ENCODE measurements at places on chromosomes 2 and 18. TPM values are rescaled to one million over a fixed set of nuclear protein-coding genes. Genes with fewer than 3 reads are reported as not detected.

Gene KCNIP3
- total RNA-seq = not detected

Gene SCN1A
- total RNA-seq = not detected

Gene L3MBTL4
- total RNA-seq = 0.20 TPM

Gene SCG2
- not detected for total RNA-seq

Gene FBXO15
- total RNA-seq = 0.60 TPM

Gene IGFBP2
- total RNA-seq = 1.2 TPM

Gene LIMS3
- 3.7 TPM for total RNA-seq

Gene DUSP11
- 30.7 TPM for total RNA-seq

Gene KIF1A
- total RNA-seq = 0.71 TPM

DNA sequence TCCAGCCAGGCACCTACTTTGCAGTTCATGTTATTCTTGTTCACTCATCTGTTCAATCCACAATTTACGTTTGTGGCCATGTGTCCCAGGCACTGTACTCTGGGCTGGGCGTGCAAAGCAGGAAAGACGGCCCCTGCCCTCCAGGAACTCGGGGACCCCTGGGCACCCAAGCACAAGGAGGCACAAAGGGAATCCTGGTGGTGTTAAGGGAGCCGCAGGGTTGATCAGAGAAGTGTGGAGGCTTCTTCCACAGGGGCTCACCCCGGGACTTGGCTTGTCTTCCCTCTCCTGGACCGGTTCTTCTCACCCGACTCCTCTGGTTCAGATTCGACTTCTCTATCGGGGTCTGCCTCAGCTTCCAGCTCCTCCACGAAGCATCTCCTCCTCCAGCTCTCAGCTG lies 230.5 kb downstream of the BCL2 start:
- H3K4me1 ChIP-seq = no peaks in the 10 kb centered on the region
- no peak for DNase-seq
- no peak overlapping the region for H3K4me3 ChIP-seq
- H3K36me3 ChIP-seq = no peaks in the 10 kb centered on the region
- no peak overlapping the region for H3K27ac ChIP-seq

DNA sequence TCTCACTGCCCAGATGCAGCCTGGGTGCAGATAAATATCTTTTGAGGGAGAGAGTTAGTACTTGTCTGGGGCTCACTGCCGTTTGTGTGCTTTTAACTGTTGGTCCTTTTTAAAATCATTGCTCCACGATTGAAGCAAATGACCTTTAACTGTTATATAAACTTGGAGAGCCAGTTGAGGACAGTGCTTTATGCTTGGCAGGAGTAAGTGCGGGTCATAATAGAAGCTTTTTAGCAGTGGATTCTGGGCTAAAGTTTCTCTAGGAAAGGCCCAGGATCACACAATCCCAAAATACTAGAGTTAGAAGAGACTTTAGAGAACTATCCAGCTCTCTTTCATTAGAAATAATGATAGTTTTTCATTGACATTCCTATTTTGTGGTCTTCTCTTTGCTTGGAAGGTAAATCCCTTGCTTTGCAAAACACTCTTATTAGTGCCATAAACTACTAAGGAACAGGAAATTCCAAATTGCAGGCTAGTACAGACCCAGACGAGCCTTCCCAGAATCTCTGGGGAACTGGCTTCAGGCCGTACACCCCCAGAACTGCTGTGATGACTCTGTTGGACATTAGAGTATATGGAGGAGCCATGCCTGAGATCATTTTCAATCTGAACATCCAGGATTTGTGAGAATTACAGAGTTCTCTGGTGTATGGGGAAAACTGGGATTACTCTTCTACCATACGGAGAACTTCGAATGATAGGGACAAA lies 19.1 kb downstream of the LIMS1 start:
- H3K27ac ChIP-seq = no peak overlapping the region
- no peak overlapping the region for H3K4me3 ChIP-seq
- no peaks in the 10 kb centered on the region for H3K4me1 ChIP-seq
- H3K36me3 ChIP-seq = no peaks in the 10 kb centered on the region

GRCh38 chr2:173823543-173823939 lies 141.6 kb downstream of the SP3 start:
- no peak overlapping the region for H3K4me3 ChIP-seq
- H3K27ac ChIP-seq = no peak overlapping the region
- H3K36me3 ChIP-seq = no peaks in the 10 kb centered on the region
- no peaks in the 10 kb centered on the region for H3K4me1 ChIP-seq

DNA sequence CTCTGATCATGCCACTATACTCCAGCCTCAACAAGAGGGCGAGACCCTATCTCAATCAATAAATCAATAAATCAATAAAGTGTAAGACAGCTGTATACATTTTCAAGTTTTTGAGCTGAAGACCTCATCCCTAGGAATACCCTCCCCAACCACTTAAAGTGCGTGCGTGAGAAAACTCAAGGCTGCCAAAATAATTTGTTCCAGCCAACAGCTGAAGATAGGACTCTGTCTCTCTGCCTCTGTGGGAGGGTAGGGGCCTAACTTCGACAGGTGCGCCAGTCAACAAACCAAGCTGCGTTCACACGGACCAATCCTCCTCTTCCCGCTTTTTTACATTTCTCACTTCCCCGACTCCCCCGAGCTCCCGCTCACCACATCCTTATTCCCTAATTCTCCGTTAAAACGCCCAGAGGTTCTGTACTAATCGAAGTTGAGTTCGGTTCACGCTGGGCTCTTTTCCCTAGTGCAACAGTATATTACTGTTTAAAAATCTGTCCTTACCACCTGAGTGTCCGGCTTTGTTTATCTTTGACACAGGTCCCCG lies 618 bp downstream of the POLR2D start:
- H3K27ac ChIP-seq = peak overlapping the region; percentile 73
- H3K27me3 ChIP-seq = no peaks in the 10 kb centered on the region
- peak; percentile 24 for DNase-seq
- peak overlapping the region; percentile 90 for H3K4me3 ChIP-seq
- peaks cover 50% of the 10 kb centered on the region for H3K4me1 ChIP-seq

- H3K4me3 ChIP-seq = no peak overlapping the region
- no peak overlapping the region for H3K27ac ChIP-seq
- H3K4me1 ChIP-seq = no peaks in the 10 kb centered on the region
- DNase-seq = no peak
- no peaks in the 10 kb centered on the region for H3K36me3 ChIP-seq
Observed at GRCh38 chr2:33425586-33426031, 50.8 kb upstream of the RASGRP3 start.

DNA sequence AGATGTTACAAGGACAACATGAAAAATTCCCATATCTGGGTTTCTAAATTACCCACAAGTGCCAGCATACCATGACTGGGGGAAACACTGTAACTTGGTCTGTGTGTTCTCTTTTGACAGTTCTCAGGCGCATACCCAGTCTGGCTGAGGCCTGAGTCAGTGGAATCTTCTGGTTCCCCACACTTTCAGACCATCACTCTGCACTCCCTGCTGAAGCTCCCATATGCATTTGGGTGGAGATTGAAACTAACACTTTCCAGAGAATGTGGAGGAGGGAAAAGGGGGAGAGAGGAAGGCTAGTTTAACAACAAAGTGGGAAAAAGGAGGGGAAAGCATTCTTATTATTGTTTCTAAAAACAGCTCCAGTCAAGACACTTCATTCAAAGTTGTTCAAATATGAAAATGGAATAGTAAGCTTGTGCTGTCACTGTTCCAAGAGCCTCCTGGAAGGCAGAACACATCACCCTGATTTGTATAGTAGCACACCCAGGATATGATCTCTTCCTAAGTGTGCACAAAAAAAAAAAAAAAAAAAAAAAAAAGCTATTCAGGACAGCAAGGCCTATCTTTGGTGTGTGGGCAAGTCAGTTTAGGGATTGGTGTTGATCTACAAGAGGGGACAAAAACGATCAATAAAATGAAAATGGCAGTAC lies 48.1 kb upstream of the CTIF start:
- H3K27me3 ChIP-seq = peaks cover 29% of the 10 kb centered on the region
- H3K36me3 ChIP-seq = no peaks in the 10 kb centered on the region
- H3K27ac ChIP-seq = no peak overlapping the region
- DNase-seq = no peak
- H3K4me3 ChIP-seq = no peak overlapping the region

GRCh38 chr2:57450170-57450569 lies 596.4 kb upstream of the VRK2 start:
- no peaks in the 10 kb centered on the region for H3K36me3 ChIP-seq
- H3K4me1 ChIP-seq = no peaks in the 10 kb centered on the region
- no peak for DNase-seq
- no peak overlapping the region for H3K4me3 ChIP-seq
- no peaks in the 10 kb centered on the region for H3K27me3 ChIP-seq

- H3K27ac ChIP-seq = no peak overlapping the region
- no peaks in the 10 kb centered on the region for H3K27me3 ChIP-seq
- H3K36me3 ChIP-seq = no peaks in the 10 kb centered on the region
- DNase-seq = no peak
- no peak overlapping the region for H3K4me3 ChIP-seq
Observed at GRCh38 chr2:214902286-214902685, 92.8 kb upstream of the BARD1 start.

- DNase-seq = no peak
- H3K4me1 ChIP-seq = no peaks in the 10 kb centered on the region
- H3K27ac ChIP-seq = no peak overlapping the region
Observed at GRCh38 chr2:217853301-217853881, 149.4 kb downstream of the TNS1 start.

- H3K27ac ChIP-seq = no peak overlapping the region
- DNase-seq = no peak
- H3K27me3 ChIP-seq = peaks cover 6% of the 10 kb centered on the region
- H3K4me1 ChIP-seq = peaks cover 7% of the 10 kb centered on the region
- no peak overlapping the region for H3K4me3 ChIP-seq
Observed at GRCh38 chr2:16747689-16748088, 82.1 kb upstream of the CYRIA start.

GRCh38 chr2:10135296-10136089 lies 13.0 kb downstream of the RRM2 start:
- H3K36me3 ChIP-seq = peaks cover 62% of the 10 kb centered on the region
- DNase-seq = no peak
- no peak overlapping the region for H3K4me3 ChIP-seq
- H3K4me1 ChIP-seq = peaks cover 30% of the 10 kb centered on the region

DNA sequence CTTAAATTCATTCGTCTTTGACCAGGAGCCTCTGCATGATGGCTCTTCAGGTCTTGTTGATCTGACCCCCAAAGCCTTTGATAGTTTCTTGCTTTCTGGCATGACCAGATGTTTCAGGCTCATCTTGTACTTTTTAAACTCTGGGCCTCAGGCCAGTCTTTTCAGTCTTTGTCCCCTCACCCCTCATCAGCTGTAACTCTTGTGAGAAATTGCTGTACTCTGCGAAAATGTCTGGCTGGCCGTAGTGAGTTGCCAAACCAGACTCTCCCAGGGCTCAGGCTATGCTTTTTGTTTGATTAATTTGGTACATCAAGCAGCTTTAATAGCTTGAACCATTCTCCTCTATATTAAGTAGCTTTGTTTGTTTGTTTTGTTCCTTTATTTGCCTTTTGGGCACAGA lies 75.9 kb downstream of the BABAM2 start:
- H3K27ac ChIP-seq = no peak overlapping the region
- H3K27me3 ChIP-seq = no peaks in the 10 kb centered on the region
- H3K4me1 ChIP-seq = peaks cover 42% of the 10 kb centered on the region
- no peak for DNase-seq

- H3K4me3 ChIP-seq = peak overlapping the region; percentile 89
- no peaks in the 10 kb centered on the region for H3K27me3 ChIP-seq
- peaks cover 48% of the 10 kb centered on the region for H3K36me3 ChIP-seq
Observed at GRCh38 chr2:96325884-96326255, 753 bp downstream of the ITPRIPL1 start.

DNA sequence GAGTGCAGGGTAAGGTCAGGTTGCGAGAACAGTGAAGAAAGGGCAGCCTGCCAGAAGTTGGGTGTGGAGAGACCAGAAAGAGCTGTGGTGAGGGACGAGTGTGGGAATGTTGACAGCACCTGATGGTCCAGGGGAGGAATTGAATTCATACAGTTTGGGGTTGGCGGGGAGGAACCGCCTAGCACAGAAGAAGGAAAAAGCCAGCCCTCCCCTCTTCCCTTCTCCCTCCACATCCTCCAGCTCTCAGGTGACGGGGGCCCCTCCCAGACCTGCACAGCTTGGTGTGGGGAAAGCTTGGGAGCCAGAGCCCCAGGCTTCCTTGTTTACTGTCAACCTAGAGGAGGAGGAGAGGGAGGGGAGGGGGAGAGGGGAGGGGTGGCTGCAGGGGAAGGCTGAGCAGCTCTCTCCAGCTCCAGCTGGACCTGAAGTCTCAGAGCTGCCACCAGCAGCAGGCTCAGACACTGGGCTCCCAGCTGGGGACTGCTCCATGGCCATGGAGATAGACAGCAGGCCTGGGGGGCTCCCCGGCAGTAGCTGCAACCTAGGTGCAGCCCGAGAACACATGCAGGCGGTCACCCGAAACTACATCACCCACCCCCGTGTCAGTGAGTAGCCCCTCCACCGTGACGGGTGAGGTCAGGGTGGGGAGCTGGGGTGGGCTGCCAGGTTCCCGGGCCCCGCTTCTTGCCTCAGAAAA lies at the start of gene ATP6V1B1:
Gene ATP6V1B1 (plus strand): TSS at position 433 of the 697 bp plus-strand sequence. CDS start 55 bp downstream, at position 488.
- H3K27ac ChIP-seq = no peak within 1 kb of the TSS
- peaks cover 19% of the 10 kb centered on the region for H3K27me3 ChIP-seq
- no peaks in the 10 kb centered on the region for H3K4me1 ChIP-seq
- H3K4me3 ChIP-seq = no peak within 1 kb of the TSS
- peak; percentile 8 for DNase-seq
- H3K36me3 ChIP-seq = no peaks in the 10 kb centered on the region

DNA sequence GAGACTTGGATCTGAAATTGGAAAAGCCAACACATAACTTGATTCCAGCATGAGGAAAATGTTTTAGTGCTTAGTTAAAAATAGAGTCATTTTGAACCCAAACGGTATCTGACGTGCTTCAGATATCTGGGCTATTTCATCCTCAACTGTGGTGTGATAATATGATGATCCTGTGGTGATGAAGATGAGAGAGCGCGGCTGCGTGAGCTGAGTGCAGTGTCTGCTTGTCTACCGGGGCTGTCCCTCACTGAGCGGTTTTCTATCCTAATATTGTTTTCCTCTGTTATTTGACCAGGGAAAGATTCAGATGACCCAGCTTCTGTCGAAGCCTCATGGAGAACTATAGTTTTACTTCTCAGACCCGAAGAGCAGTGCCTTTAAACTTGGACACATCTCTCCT lies 5.8 kb downstream of the TWIST2 start:
- no peak overlapping the region for H3K27ac ChIP-seq
- H3K4me3 ChIP-seq = no peak overlapping the region
- DNase-seq = no peak
- H3K27me3 ChIP-seq = peaks cover 45% of the 10 kb centered on the region
- H3K4me1 ChIP-seq = no peaks in the 10 kb centered on the region
- no peaks in the 10 kb centered on the region for H3K36me3 ChIP-seq

- peak overlapping the region; percentile 37 for H3K4me3 ChIP-seq
- H3K27ac ChIP-seq = no peak overlapping the region
- H3K36me3 ChIP-seq = no peaks in the 10 kb centered on the region
- peaks cover 17% of the 10 kb centered on the region for H3K4me1 ChIP-seq
- H3K27me3 ChIP-seq = peaks cover 52% of the 10 kb centered on the region
Observed at GRCh38 chr18:23136326-23137096, 1.2 kb downstream of the CABLES1 start.

All from activated CD4-positive, alpha-beta memory T cell treated with anti-CD3 and anti-CD28 coated beads, Interleukin-2, amount 10 ng/mL, durations not matched to agents 7 days and 5 days (primary cell).